ENCODE measurements at places on chromosomes 4 and X. TPM values are rescaled to one million over a fixed set of nuclear protein-coding genes. Genes with fewer than 3 reads are reported as not detected.

F8A2 gene
- total RNA-seq: not detected

CC2D2A gene
- not detected for total RNA-seq

DNA sequence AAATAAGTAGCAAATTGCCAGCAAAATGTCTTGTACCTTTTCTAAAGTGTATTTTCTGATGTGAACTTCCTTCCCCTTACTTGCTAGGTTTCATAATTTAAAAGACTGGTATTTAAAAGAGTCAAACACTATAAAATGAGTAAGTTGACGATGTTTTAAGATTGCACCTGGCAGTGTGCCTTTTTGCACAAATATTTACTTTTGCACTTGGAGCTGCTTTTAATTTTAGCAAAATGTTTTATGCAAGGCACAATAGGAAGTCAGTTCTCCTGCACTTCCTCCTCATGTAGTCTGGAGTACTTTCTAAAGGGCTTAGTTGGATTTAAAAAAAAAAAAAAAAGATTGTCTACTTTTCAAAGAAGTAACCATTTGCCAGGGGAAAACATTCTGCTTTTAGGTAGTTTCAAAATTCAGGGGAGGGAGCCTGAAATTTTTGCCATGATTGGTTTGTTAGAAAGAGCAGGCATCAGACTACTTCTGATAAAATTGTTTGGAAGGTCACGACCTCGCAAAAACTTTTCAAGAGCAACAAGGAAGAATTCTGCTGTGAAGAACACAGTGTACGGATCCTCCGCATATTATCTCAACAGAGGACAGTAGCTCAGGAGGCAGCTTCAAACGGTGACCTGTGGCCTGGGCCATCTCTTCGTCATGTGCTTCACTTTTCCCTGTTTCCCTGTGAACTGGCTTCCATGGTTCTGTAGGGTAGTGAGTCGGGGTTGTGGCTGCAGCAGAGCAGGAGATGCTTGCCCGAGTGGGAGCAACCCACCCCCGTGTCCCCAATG lies 66.1 kb downstream of the CDS1 start:
- DNase-seq: no peak

- no peak for DNase-seq
Observed at GRCh38 chr4:88341227-88342192, 37.1 kb upstream of the HERC6 start.

- no peak for DNase-seq
Observed at GRCh38 chr4:174314770-174315169, 31.1 kb downstream of the CEP44 start.

- no peak for DNase-seq
Observed at GRCh38 chr4:185853841-185854240, 41.8 kb upstream of the SORBS2 start.

- no peak for DNase-seq
Observed at GRCh38 chr4:113276464-113277170, 227.2 kb downstream of the ANK2 start.
